Activated T-cell treated with anti-CD3 and anti-CD28 coated beads for 1 hour (primary cell): ENCODE measurements at places on chromosomes 11 and 22.
A peak's percentile ranks its signal among the peaks of the same experiment; 100 is the strongest.

DNA sequence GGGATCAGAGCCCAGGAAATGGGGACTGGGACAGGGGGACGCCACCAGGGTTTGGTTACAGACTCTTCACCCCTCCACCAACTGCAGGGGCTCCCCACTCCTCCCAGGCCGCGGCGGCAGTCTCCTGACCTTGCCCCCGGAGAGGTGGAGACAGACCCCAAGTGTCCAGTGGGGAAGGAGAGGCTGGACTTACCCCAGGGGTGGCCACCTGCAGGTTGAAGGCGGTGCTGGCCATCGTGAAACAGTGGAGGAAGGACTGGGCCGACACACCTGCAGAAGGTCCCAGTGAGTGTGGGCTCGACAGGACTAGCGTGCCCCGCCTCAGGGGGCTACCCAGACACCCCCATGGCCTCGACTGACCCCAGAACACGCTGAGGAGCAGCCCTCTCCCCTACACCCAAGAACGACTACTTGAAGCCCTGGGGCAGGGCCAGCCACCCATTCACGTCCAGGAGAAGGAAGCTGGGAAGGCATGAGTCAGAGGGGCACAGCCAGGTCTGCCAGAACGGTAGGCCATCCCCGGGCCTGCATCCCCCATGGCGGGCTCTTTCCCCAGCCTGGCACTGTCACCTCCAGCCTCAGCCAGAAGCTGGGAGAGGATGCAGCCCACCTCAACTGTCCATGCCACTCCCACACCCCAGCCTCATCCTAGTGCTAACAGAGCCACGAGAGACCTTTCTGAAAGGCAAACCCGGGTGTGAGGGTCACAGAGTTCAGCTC is 2.3 kb downstream of the GATD1 start:
- no peak for DNase-seq

- DNase-seq, result no peak
Observed at GRCh38 chr11:17432002-17432401, 43.5 kb upstream of the KCNJ11 start.

- DNase-seq, result no peak
Observed at GRCh38 chr11:22337596-22338485, at the start of gene SLC17A6. SLC17A6 (plus strand) TSS chr11:22338381; CDS start chr11:22338534, 153 bp downstream.

DNA sequence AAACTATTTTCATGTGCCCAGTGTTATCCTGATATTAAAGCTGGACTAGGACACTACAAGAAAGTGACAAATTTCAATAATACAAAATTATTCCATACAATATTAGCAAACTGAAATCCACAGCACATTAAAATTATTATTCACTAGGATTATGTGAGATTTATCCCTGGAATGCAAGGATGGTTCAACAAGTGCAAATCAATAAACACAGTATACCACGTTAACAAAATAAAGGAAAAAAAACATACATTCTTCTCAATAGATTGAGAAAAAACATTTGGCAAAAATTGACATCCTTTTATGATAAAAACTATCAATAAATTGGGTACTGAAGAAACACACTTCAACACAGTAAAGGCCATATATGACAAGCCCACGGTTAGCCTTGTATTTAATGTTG is 1758.2 kb upstream of the RAG2 start:
- no peak for DNase-seq

DNA sequence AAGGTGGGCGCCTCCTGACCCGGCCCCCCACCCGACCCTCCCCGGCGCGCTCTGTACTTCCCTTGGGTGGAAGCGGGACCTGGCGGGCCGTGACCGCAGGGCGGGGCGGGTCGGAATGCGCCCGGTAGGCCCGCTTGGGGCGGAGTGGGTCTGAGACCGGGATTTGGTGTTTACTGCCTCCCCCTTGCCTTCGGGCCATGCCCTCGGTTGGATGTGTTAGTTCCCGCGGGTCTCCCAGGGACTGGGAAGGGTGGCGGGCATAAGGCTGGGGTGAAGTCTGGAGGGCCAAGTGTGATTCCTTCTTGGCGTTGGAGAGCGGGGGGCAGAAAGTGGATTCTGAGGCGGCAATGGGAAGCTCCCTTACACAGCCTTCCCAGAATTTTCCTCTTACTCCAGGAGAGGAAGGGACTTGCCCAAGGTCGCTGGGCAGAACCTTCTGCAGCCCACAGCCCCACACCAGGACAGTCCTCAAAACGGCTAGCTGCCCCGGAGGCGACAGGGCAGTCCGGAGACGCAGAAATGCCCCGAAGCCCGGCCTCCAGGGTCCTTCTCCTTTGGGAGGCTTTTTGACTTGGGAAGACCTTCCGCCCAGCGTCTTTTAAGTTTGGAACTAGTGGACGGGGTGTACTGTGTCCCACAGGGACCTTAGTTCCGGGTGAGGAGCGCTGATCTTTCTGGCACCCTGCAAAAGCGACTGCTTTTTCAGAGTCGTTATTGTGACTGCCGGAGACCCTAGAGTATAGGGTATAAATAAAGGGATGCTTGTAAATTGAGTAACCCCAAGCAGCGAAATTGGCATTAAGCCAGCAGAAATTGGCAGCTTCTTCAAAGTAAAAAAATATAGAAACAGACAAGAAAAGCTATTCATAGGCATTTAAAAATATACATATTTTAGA is 647 bp downstream of the SWAP70 start:
- DNase-seq, result peak; percentile 9

GRCh38 chr11:126452241-126453101 is 97.0 kb downstream of the ST3GAL4 start:
- DNase-seq, result no peak

- DNase-seq, result no peak
Observed at GRCh38 chr11:102346456-102346747, 612 bp upstream of the BIRC2 start.

DNA sequence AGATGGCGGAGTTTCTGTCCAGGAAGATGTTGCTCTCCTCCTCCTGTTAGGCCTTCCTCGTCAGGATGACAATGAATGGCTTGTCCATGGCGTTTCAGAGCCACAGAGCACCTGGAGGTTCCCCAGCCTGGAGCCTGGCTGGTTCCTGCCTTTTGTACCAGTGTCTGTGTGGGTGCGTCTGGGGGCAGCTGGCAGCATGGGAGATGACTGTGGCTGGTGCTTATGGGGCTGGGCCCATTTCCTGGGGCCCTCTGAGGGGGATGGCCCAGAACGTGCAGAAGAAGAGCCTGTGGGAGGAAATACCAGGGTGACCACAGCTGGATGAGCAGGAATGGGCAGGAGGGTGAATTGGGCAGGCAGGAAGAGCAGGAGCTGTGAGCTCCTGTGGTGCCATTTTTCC is 6.7 kb downstream of the SLC37A2 start:
- DNase-seq, result no peak

- DNase-seq, result no peak
Observed at GRCh38 chr22:37636186-37636948, 3.1 kb upstream of the SH3BP1 start.

- DNase-seq, result no peak
Observed at GRCh38 chr22:27461470-27461869, 340.1 kb downstream of the MN1 start.

DNA sequence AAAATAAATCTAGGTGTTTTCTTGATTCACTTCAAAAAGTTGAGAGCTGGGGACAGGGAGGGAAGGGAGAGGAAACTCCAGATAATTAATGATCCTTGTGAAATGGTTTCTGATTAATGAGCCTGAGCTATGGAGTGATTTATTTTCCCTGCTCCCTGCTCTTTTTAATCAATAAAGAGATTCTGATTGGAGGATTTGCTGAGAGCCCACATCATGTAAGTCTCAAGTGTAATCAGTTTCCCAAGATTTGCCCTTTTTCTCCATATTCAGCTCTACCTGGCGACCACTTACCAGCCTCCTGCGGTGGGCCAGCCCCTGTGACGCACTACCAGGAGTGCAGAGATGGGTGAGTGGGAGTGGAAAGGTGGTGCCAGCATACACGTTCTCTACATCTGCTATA is 114.0 kb downstream of the NAV2 start:
- no peak for DNase-seq

DNA sequence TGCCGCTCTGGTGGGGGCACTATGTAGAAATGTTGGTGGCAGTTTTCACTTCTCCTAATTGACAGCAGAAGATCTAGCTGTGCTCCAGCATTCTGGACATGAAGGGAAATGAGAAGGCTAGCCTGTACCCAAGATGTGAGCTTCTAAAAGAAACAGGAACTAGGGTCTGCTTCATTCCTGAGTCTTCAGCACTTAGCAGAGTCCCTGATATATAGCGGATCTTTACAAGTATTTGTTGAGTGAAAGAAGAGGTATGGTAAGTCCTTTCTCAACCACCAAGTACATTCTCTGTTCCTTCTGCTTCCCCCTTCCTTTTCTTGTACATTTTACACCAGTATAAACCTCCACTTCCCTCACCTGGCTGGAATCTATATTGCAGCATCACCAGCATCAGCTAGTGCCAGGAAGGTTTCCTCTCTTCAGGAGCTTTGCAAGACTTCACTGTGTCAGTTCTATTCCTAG is 408.3 kb upstream of the CADM1 start:
- DNase-seq, result no peak

DNA sequence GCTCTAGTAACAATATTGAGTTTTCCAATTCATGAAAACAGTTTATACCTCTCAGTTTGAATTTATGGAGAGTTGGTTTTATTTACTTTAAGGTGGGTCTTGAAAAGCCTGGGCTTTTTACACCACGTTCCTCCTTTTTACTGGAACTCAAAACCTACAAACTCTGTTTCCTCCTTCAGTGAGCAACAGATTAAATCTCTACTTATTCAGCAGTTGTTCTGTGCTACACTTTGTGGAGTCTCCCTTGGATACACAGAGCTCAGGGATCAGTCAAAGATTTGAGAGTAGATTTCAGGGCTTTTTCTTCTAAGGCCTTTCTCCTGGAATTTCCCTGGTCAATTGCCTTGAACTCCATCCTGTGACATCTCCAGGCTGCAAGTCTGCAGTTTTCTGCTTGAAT is 3.5 kb downstream of the NXPE1 start:
- DNase-seq, result no peak

- DNase-seq, result no peak
Observed at GRCh38 chr22:44729391-44730021, 22.9 kb upstream of the ARHGAP8 start.

- no peak for DNase-seq
Observed at GRCh38 chr22:43000441-43001175, 14.3 kb downstream of the PACSIN2 start.

DNA sequence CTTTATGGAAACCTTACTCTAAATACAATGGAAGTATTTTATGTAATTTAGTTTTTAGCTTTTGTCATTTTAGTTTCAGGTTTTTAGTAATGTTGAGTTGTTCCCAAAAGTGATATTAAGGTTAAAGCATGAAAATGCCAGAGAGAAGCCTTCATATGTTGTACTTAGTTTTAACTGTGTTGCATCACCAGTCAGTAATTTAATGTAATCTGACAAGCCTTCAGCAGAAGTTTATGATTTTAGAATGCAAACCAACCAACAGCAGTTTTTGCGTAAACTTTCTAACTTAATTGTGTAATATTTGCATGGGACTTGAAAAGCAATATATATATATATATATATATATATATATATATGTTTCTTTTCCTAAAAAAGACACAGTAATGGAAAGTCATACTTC is 110.6 kb downstream of the MSANTD4 start:
- no peak for DNase-seq

DNA sequence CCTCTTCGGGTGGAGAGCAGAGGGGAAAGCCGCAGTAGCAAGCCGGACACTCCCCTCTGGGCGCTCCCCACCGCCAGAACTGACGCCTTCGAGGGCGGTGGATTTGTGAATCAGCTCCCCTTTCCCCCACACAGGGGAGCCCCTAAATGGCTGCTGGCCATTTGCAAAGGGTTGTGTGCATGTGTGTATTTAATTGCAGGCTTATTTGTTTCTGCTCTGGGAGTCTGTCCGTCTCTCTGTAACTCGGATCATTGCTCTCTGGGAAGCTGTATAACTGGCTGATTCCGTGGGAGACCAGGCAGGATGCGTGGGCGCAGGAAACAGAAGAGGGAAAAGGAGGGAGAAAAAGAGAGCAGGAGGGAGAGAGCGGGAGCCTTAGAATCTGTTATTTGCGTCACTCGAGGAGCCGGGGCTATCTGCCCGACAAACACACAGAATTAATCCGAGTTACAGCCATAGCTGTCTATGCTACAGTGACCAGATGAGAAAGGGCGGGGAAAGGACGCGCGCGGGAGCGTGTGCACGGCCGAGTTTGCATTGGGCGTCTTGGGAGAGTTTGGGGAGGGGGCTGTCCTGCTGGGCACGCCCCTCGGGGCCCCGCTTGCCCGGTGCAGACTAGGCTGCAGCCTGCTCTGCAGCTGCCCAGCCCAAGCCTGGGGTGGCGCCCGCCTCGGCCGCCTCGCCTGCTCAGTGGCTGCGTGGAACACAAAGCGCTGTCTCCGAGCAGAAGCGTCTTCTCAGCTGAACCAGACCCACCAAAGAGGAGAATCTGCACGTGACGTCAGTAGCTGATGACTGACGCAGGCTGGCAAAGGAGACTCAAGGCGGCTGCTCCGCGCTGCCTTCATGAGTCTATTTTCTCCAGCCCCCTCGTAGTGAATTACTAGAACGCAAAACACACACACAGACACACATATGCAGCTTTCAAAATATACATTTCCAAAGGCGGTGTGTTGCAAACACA is 105.3 kb upstream of the HSD17B12 start:
- no peak for DNase-seq

DNA sequence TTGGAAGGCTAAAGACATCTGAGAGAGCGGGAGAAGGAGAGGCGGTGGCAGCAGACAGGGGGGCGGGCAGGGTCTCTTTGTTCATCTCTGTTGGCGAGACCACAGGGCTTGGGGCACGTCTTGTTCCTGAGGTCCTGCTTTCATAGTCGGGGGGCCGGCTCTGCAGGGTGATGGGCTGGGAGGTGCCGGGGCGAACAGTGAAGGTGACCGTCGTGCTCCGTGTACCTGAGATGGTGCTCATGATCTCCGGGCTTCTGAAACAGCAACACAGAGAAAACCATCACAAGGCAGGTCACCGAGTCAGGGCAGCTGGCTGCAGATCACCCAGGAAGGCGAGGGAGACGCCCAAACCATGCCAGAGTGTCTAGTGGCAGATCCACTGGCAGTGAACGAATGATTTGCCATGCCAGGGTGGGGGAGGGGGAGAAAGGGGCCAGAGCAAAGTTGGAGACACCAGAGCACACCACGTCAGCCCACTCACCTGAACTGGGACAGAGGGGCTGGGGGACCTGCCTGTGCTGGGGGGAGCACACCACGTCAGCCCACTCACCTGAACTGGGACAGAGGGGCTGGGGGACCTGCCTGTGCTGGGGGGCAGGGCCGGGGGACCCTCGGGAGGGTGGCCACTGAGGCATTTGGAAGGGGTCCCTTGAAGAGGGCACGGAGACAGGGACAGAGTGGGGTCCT is 75.0 kb downstream of the CTTN start:
- no peak for DNase-seq
